Non-pigmented ciliary epithelial cell (primary cell): ENCODE measurements at places on chromosomes 1 and 21.
A peak's percentile ranks its signal among the peaks of the same experiment; 100 is the strongest.

GRCh38 chr1:156751757-156752481 is 444 bp upstream of the HDGF start:
- DNase-seq, result peak; percentile 78

- DNase-seq, result no peak
Observed at GRCh38 chr1:80056179-80056578, 1049.6 kb upstream of the ADGRL4 start.

- no peak for DNase-seq
Observed at GRCh38 chr1:23444596-23445390, 20.2 kb upstream of the TCEA3 start.

GRCh38 chr21:45471525-45472221 is 66.7 kb downstream of the COL18A1 start:
- no peak for DNase-seq

DNA sequence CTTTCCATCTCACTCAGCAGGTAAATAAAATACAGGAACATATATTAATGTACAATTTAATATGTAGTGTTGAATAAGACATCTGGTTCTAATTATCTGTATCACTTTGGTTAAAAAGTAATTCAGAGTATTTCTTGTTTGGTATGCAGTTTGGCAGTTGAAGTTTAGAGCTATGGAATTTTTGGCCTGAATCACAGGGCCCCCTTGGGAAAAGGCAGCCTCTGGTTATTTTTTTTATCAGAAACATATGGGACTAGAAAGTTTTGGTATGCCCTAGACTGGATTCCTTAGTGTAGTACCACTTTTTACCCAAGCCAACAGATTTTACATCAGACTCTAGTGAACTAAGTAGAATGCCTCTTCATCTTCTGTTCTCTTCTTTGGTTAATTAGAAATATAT is 26.4 kb downstream of the CNST start:
- peak; percentile 55 for DNase-seq

DNA sequence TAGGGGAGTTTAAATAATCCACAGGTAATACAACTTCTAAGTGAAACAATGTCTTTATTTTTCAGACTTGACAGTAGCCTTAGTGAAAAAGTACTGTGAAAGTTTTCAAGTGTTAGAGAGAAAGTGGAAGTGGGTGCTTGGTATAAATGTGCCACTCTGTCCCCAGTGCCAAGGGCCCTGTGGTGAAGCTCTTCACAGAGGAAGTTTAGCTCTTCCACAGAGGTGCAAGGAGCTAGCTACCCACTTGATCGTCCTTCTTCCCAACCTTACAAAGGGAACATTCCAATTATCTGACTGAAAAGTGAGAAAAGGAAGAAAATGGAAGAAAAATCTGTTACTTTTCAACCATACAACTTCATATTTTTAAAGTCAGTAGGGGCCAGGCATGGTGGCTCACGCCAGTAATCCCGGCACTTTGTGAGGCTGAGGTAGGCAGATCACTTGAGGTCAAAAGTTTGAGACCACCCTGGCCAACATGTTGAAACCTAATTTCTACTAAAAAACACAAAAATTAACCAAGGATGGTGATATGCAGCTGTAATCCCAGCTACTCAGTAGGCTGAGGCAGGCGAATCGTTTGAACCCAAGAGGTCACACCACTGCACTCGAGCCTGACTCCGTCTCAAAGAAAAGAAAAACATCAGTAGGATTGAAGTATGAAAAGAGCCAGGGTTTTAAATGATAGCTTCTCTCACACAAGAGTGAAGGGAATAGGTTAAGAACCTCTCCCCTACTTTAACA is 41.0 kb upstream of the PTPRC start:
- no peak for DNase-seq

DNA sequence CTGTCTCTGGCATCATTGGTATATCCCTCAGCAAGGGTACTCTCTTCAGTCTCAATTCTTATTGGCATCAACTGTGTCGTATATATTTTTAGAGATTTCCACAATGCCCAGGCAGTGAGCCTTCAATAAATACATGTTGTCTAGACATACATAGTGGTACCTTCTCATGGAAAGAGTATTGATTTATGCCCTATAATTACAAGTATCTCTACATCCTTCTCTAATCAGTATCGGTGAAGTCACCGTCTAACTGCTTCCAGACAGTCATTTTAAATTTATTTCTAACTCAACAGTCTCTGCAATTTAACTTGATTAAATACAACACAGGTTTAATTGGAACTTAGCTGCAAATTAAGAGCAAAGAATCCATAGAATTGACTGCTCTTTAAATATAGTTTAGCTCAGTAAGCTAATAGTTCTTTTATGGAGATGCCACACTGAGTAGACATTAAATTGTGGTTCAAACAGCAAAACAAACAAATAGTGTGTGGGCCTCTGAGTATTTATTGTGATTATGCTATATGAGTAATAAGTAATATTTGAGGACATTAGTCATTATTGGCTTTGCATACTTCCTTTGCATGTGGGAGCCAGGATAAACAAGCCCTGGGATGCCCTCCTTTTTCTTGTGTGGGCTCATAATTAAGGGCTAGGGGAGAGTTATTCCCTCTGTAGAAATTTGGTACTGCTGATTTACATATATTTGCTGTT is 126.9 kb upstream of the DUSP10 start:
- peak; percentile 48 for DNase-seq

DNA sequence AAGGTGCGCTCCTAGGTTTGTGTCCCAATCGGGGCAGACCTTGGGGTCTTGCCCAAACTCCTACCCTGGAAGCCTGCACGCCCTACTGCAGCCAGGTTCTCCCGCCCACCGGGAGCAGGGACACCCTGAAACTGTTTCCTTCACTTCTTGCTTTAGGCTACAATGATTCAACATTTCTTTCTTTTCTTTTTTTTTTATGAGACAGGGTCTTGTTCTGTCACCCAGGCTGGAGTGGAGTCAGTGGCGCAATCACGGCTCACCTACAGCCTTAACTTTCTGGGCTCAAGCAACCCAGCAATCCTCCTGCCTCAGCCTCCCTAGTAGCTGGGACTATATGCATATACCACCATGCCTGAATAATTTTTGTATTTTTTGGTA is 75.8 kb downstream of the ITPKB start:
- DNase-seq, result no peak

DNA sequence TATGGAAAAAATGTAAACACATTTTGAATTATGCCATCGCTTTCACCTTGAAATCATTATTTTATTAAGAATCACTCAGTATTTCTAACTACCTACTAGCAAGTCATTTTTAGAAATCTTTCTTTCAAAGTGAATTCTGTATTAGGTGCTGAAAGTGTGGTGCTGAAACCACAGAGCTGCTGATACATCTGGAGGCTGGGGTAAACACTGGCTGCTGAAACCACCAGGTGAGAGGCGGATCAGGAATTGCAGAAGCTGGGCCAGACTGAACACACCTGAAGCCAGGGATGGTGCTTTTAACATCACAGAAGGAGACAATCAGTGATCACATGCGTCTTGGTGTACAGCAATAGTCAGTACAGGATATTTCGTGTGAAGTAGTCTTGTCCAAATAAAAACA is 42.2 kb upstream of the KCNE1 start:
- DNase-seq, result no peak

GRCh38 chr21:33975548-33976081 is 60.0 kb upstream of the ATP5PO start:
- no peak for DNase-seq

DNA sequence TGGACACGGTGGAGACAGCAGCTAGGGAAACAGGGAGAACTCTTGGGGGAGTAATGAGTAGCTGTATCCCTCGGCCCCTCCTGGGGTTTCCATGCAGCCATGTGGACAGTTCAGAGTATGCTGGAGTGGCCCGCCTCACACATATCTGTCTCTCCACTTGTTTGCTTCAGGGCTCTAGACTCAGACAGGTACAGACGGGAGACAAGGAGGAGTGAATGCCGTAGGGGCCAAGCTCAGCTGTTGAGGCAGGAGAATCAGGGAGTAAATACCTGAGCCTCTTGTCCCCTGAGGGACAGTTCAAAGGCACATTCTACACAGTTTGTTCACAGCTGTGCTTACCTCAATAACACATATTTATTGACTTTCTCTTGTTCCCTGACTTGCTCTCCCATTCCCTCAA is 7.7 kb upstream of the PTGFRN start:
- no peak for DNase-seq

- DNase-seq, result no peak
Observed at GRCh38 chr1:44348061-44348485, 7.0 kb downstream of the ERI3 start.

GRCh38 chr1:163875927-163876320 is 554.2 kb downstream of the NUF2 start:
- DNase-seq, result no peak

DNA sequence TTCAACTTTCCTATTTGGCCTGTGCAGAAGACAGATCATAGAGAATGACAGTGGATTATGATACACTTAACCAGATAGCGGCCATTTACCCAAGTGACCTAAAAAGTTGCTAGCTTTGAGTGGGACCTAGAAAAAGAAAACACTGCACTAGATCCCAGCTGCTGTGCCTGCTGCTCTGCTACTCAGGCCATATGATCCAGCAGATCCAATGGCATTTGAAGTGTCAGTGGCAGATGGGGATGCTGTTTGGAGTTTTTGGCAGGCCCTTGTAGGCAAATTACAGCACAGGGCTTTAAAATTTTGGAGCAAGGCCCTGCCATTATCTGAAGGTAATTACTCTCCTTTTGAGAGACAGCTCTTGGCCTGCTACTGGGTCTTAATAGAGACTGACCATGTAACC is 74.0 kb upstream of the KCNE2 start:
- no peak for DNase-seq

DNA sequence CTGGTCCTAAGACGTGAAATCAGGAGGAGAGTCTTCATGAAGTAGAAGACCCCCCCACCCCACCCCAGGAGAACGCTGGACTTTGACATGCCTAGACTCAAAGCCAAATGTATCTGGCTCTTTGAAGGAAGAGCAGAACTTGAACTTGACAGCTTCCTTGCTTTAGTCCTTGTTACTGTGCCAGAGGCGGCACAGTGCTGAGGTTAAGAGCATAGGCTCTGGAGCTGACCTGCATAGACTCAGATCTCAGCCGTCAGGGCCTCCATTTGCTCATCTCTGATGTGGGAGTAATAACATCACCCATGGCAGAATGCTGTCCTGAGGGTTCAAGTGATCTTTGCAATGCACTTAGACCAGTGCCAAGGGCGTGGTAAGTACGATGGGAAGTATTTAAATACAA is 39.0 kb downstream of the COL6A1 start:
- no peak for DNase-seq

- DNase-seq, result no peak
Observed at GRCh38 chr1:44315521-44315920, 39.5 kb downstream of the ERI3 start.

GRCh38 chr1:234401658-234402057 is 28.4 kb downstream of the COA6 start:
- DNase-seq, result no peak

GRCh38 chr1:193633991-193634390 is 447.6 kb upstream of the B3GALT2 start:
- no peak for DNase-seq

DNA sequence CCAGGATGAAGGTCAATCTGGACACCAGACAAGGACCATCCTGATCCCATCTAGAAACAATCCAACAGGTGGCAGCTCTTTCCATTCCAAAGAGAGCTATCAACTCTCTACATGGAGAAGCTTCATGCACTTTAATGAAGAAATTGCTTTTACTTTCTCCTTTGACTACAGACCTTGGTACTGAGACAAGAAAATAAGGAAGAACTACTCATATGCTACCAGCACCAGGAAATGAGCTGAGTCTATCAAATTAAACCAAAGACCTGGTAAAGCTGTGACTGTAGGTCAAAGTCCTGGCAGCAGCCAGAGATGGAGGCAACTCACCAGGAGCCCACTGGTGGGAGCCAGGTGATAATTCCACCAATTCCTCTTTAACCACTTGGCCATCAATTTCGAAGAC is 64.3 kb upstream of the LRRC8B start:
- no peak for DNase-seq

- no peak for DNase-seq
Observed at GRCh38 chr1:27394925-27395324, 2.5 kb downstream of the GPR3 start.

- peak; percentile 28 for DNase-seq
Observed at GRCh38 chr1:92749024-92749634, 35.8 kb downstream of the EVI5 start.

DNA sequence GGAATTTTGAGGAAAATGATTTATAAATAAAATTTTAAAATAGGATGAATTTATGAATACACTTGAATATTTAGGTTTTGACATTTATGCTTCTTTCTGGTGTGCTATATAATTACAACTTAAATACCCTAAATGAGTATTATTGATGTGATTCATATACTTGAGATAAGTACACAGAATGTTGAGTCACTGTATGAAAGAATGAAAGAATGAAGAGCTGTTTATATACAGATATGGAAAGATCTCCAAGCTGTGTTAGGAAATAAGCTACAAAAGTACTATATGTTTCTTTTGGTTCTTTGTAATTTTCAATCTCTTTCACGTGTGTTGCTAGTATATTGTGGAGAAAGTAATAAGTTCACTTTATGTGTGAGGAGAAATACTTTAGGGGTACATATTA is 147.2 kb downstream of the RASAL2 start:
- peak; percentile 49 for DNase-seq

DNA sequence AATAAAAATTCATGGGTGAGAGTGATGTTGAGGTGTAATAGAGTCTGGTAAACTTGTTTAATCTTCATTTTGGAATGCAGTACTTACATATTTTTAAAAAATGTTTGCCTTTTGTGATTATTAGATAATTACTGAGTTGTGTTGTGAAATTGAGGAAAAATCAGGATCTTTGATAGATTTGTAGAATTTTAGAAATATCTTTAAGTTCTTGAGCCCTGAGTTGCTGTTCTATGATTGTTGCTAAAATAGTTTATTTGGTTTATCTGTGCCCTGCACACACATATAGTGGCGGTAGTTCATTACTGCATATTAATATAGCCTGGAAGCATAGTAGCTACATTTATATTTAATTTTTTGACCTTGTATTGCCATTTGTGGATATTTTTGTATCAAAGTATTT is 1.6 kb downstream of the B3GALT2 start:
- DNase-seq, result no peak

DNA sequence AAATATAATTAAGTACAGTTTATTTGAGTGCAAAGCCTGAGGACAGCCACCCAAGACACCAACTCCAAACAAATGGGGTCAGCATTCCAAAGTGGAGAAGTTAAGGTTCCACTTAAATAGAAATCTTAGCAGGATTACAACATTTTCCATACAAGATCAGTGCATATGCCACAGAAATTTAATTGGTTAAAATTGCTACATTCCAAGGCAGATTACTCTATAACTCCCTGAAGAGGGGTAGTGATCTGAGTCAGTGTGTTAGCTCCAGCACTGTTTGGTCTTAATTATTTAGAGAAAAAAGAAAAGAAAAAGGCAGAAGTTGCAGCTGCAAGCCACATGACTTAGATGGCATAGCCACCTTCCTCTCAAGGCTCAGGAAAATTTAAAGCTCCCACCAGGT is 297.5 kb downstream of the HHIPL2 start:
- DNase-seq, result no peak

DNA sequence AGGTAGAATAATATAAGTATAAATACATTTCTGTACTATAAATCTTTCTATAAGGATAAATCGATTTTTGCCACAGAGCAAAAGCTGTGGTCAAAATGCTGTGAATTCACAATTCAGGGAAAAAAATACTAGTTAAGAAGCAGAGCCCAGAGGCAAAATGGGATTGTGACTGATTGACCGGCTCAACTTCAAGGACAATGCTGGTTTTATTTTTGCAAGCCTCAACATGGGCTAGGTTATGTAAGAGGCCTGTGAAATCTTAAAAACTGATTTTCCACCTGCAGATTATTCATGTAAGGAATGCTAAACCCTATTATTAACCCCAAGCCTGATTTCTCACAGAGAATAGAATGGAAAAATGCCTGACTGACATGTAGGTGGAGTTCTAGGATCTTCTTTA is 155.1 kb downstream of the HHAT start:
- no peak for DNase-seq

- DNase-seq, result no peak
Observed at GRCh38 chr1:223363856-223364684, at the start of gene SUSD4. TSS of gene SUSD4 (minus strand) at chr1:223364176. CDS start at chr1:223363425, 751 bp downstream.
